ENCODE measurements at places on chromosomes 16 and 17.

DNA sequence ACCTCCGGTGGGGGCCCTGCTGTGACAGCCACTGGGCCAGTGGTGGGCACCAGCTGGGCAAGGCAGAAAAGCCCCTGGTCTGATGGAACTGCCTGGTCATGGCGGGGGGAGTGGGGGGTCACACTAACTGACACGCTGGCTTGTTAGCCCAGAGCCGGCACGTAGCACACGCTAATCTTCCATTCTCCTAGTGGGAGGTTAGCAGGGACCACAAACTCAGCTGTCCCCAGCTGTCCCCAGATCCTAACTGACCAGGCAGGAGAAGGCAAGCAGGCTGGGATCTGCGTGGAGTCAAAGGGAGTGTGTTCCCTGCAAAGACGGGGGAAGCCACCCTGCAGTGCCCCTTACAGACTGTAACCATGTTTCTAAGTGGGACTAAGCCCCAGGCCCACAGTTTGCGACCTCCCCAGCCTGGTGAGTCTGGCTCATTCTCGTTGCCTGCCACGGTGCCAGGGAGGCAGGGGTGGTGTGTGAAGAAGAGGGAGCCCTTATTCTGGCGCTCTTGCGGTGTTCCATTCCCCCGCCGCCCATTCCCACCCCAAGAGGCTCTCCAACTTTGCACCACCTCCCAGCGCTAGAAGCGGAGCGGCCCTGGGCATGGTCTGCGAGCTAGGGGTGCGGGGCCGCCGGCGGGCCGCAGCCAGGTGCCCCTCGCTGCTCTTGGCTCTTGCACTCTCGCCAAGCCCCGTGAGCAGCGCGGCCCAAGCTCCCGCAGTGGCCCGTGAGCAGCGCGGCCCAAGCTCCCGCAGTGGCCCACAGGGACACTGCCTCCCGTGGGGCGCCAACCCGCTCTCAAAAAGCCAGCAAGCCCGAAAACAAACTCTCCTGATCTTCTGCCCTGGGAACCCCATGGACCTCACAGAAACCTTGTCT lies 12.1 kb upstream of the ZNF423 start:
- DNase-seq = no peak

- DNase-seq = no peak
Observed at GRCh38 chr16:75572864-75573542, 6.8 kb downstream of the GABARAPL2 start.

- DNase-seq = no peak
Observed at GRCh38 chr16:10590342-10590741, 9.9 kb upstream of the EMP2 start.

- peak; percentile 19 for DNase-seq
Observed at GRCh38 chr17:68349157-68349556, 57.9 kb downstream of the ARSG start.

DNA sequence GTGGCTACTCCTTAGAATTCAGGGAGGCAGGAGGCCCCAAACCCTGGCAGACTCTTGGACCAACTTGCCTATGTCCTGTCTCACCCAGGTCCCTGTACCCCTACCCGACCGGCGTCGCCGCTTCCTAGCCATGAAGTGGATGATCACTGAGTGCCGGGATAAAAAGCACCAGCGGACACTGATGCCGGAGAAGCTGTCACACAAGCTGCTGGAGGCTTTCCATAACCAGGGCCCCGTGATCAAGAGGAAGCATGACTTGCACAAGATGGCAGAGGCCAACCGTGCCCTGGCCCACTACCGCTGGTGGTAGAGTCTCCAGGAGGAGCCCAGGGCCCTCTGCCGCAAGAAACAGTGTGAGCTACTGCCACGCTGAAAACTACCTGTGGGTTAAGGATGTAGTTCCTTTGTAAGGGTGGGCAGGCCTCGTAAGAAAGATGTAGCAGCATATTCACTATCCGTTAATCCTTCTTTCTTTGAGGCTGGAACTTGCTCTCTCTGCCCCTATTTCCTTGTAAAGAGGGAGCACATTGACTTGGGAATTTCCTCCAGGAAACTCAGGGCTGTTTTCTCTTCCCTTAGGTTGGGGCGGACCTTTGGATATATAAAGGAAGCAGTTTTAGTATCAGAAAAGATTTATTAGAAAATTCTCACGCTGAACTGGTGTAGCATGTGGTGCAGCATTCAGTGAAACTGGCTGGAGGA lies 4.1 kb downstream of the MRPS7 start:
- DNase-seq = no peak

- DNase-seq = no peak
Observed at GRCh38 chr17:30954046-30954830, 16.6 kb upstream of the RNF135 start.

DNA sequence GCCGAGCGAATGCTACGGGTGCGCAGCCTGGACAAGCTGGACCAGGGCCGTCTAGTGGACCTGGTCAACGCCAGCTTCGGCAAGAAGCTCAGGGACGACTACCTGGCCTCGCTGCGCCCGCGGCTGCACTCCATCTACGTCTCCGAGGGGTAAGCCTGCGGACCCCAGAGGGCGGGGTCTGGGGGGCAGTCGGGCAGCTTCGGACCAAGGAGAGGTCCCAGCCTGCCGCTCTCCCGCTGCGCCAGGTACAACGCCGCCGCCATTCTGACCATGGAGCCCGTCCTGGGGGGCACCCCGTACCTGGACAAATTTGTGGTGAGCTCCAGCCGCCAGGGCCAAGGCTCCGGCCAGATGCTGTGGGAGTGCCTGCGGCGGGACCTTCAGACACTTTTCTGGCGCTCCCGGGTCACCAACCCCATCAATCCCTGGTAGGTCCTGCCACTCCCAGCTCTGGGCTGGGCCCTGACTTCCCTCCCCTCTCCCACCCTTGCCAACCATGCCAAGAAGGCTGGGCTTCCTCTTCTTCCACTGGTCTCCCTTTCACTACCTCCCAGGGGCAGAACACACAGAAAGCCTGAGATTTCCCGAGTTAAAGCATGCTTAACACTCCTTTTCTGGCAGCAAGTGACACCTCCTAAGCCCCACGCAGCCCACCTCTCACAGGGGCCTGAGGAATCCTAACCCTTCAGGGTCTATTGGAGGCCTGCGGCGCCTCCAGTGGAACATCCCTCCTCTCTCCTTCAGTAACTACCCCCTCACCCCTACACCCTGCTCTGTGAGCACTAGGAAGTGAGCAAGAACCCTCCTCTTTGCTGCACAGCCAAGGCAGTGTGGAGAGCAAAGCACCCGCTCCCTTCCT lies 3.2 kb downstream of the NAGS start:
- DNase-seq = no peak

GRCh38 chr17:57899822-57900221 lies 50.0 kb upstream of the MRPS23 start:
- DNase-seq = no peak

DNA sequence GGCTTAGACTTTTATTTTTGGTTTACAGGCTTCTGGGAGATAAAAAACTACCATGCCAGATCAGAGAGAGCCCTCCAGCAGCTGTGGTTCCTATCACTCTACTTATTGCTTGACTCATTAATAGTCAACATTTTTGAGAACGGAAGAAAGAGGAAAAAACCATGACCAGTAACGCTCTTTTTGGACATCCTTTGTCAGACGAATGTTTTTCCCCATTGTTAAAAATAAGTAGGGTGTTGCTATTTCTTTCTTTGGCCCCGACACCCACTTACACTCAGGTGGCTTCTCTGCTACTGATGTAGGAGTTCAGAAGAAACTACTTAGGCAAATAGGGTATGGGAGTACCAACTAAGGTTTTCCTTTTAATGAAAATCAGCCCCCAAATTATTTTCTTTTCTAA lies 27.5 kb downstream of the TVP23A start:
- no peak for DNase-seq

DNA sequence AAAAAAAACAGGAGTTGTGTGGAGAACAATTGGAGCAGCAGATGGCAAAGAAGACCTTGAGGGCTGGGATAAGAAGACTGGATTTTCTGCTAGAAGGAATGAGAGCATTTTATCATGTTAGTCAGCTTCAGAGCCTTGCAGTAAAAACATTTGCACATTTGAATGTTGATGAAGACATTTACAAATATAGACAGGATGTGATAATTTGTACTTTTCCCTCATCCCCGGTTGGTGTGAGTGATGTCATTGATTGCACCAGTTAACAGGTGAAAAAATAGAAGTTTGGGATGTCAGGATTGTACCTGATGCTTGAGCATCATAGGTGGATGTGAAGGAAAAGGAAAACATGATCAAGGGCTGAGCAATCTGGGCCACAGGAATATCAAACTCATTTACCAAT lies 22.6 kb upstream of the MAPK3 start:
- DNase-seq = no peak

DNA sequence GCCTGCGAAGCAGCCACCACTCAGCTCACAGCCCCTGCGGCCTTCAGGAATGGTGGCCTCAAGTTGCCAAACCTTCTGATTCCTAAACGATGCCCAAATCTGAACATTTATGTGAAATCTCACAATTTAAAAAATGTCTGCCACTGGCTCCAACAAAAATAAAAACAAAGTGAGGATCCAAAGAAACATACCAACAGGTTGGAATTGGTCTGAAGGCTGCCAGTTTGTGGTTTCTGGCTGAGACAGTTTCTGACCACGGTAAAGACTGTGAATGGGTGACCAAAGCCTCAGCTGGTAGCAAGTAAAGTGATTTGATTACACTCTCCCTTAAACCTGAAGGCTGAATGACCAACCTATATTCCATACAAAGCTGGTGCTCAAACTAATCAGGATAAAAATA lies 24.9 kb downstream of the LITAFD start:
- DNase-seq = no peak

DNA sequence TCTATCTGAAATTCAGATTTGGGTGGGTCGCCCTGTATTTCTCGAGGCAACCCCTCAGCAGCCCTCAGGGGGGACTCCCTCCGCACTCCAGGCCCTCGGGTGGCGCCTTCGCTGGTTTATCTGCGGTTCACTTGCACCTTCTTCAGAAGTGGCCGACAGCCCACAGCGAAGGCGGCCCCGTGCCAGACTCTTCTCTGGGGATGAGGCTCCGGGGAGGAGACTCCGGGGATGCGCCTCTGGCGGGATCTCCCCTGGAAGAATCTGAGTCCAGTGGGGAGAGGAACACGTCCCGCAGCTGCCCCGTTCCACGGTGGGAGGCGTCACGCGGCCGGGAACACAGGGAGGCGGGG lies 63.9 kb upstream of the DNAJA2 start:
- peak; percentile 35 for DNase-seq

DNA sequence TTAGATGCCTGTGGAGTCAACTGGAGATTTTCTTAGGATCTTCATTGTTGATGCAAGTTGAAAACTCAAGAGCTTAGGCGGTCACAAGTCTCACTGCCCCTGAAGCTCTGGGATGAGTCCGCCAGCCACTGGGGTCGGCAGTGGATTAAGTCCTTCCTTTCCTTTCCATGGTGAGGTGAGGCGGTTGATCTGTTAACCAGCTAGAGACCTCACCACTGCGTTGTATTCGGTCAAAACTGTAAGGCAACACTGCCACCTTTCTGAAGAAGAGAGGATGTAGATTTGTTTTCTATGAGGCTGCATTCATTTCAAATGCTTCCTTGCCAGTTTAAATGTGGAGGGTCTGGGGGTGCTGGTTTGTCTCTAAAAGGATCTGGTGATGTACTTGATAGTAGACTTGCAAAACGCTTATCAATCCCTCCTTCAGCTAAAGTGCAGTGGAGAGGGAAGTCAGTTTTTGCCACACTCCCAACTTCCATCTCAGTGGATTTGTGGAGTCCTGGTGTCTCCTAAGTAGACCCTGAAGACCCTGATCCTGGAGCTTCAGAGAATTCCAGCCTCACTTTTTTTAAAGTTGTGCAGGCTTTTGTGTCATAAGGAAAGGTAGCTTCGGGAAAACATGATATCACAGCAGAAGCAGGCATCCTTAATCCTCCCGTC lies 1.7 kb downstream of the MYOCD start:
- DNase-seq = no peak

- DNase-seq = no peak
Observed at GRCh38 chr16:17499223-17499902, 28.6 kb upstream of the XYLT1 start.

- no peak for DNase-seq
Observed at GRCh38 chr17:21351366-21352065, 24.6 kb upstream of the KCNJ12 start.

- DNase-seq = no peak
Observed at GRCh38 chr17:16282522-16282921, 65.5 kb downstream of the PIGL start.

GRCh38 chr16:85446951-85447692 lies 166.0 kb upstream of the GSE1 start:
- no peak for DNase-seq

- DNase-seq = no peak
Observed at GRCh38 chr16:7272567-7273158, 60.0 kb upstream of the RBFOX1 start.

- no peak for DNase-seq
Observed at GRCh38 chr16:9847146-9847545, 335.1 kb downstream of the GRIN2A start.

DNA sequence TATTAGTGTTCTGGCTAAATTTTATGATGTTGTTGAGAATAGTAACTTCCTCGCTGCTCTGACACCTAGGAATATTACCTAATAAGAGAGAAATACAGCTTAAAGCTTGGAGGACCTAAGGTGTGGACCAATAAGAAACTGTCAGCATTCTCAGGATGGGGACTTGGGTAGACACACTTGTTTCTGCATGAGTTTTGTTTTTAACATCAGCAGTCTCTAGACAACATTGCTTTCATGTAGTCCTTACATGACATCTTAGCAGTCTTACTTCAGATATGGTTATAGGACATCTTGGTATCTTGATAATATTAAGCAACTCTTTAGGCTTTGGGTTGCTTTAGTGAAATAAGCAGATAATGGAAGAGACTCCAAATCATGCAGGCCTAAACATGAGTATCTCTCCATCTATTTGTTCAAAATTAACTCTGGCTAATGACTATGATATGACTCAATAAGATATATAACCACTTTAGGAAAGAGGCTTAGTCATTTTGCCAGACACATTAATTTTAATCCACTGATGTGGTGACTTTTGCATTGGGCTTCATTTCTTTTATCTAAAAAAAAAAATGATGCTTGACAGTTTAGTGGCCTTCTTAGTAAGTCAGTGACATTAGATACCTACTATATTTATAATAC lies 84.5 kb downstream of the WNT3 start:
- no peak for DNase-seq

DNA sequence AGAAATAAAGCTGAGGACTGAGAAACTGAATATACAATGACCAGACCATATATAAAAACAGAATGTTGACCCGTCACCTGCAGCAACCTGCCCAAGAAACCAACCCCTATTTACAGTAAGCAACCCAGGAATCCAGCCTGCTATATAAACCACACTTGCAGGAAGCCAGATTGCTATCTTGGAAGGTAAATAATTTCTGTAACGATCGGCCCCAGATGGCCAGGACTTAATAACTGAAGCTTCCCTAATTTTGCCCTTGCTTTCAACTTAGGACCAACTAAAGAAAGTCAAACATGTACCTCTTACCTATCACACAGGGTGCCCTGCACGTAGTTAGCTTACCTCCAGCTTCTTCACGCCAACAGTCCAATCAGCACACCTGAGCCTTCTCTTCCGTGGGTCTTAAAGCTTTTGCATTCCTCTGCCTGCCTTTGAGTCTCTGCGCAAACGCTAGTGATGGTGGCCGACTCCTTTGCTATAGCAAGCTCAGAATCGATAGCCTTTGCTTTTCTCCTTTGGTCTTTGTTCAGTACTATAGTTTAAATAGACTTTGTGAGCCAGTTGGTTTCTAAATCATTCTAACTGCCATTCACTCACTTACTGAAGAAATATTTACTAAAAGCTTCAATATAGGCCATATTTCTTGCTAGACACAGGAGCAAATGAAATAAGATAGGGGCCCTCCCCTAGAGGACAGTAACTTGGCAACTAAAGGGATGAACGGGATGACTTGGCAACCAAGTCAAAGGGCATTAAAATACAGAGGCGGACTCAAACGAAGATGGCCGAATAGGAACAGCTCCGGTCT lies 31.3 kb downstream of the MPHOSPH6 start:
- DNase-seq = no peak

GRCh38 chr16:87210894-87211293 lies 106.3 kb downstream of the C16orf95 start:
- no peak for DNase-seq

Measured in activated naive CD4-positive, alpha-beta T cell treated with Interleukin-2 at 50 U/mL for 16 hours (primary cell).